ENCODE measurements at places on chromosomes 7 and 10. TPM values are rescaled to one million over a fixed set of nuclear protein-coding genes. Genes with fewer than 3 reads are reported as not detected.

DNA sequence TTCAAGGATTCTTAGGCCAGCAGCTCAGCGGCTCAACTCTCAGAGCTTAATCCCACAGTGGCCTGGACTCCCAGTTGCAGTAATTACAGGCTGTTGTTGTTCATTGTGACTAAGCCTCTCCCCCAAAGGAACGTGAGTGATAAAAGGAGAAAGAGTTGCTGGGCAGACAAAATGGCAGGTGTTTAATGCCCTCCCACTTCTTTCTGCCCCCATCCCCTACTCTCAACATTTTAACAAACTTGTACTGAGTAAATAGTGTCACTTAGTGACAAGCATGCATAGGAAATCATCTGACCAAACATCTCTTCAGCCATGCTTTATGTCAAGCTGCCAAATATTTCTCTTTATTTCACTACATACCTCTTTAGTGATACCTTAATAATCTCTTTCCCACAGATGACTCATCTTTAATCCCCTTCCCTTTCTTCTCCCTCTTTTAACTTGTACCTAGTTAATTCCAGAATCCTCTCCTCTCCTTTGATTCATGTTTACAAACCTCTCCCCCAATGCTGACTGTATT lies 12.4 kb upstream of the MTERF1 start:
- no peak for DNase-seq

ZNF248 gene
- total RNA-seq = 12.0 TPM

FAM149B1 gene
- total RNA-seq = 26.4 TPM

- DNase-seq = peak; percentile 68
These were observed 842 bp downstream of the NMT2 start for GRCh38 chr10:15167411-15168290.

GRCh38 chr7:47104206-47104549 lies 477.7 kb downstream of the TNS3 start:
- DNase-seq = no peak

SAMD9 gene
- 18.7 TPM for total RNA-seq

GRCh38 chr10:29585488-29585976 lies 49.2 kb downstream of the SVIL start:
- DNase-seq = no peak

Data from left lung (tissue), 14 donors.